Smooth muscle cell of the brain vasculature (primary cell): ENCODE measurements at places on chromosomes 5 and 9.

DNA sequence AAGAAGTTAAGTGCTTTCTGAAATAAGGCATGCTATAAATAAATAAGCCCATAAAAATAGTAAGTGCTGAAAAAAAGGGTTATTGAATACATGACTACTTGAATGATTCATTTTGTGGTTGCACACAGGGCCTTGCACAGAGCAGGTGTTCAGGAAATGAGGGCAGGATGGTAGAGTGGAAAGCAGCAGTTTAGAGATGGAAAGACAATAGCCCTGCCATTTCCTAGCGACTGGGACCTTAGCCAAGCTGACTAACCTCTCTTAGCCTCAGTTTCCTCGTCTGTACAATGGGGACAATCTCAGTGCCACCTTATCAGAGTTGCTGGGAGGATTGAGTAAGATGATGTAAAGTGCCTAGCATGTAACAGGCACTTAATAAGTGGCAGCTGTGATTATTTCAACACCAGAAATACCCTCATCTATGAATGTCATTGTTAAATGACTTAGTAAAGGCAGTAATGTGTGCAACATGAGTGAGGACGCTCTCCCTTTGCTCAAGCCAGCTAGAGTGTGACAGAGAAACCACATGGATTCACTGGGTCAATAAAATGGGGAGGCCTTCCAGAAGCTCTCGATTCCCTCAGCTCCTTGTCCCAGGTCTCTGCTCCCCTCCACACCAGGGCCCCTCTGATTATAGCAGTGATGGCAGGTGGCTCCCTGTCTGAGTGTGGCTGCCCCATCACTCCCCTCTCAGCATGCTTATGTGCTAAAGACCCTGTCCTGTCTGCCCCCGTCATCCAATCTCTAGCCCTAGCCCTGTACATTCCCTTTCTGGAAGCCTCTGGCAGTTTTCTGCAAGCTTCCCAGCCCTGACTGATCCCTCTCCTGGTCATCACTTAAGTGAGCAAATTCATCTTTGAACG is 16.0 kb upstream of the PHF19 start:
- no peak for DNase-seq

GRCh38 chr9:129635099-129636065 is 6.6 kb downstream of the ASB6 start:
- no peak for DNase-seq

DNA sequence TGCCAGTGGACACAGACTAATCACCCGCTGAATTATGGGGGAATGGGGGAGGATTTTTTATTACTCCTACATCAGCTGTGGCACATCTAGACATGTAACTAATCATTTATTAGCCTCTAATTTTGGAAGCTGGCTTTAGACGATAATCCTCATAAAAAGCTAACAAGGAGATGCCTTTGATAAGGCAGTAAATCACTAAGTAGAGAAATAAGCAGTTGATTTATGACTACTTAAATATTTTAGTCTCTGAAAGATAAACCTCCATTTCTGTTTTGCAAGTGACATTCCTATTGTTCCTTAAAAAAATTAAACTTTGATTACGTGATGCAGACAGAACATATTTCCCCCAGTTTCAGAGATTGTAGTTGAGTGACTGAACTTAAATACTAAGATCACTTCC is 206.4 kb upstream of the CDKN2B start:
- no peak for DNase-seq

DNA sequence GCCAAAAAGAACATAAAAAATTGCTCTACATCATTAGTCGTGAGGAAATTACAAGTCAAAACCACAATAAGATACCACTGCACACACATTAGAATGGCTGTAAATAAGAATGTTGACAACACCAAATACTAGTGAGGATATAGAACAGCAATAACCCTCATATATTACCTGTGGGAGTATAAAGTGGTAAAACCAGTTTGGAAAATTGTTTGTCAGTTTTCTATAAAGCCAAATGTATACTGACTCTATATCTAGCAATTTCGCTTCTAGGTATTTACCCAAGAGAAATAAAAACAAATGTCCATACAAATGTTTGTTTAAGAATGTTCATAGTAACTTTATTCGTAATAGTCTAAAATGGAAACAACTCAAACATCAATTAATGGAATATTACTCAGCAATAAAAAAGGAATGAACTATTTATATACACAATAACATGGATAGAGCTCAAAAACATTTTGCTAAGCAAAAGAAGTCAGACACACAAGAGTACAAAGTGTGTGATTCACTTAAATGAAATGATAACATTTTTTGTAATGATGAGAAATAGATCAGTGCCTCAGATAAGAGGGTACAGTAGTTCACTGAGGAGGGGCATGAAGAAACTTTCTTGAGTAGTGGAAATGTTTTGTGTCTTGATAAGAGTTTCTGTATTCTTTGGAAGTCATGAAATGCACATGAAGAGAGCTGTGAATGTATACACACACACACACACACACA is 219.6 kb upstream of the ZNF462 start:
- no peak for DNase-seq

- DNase-seq: no peak
Observed at GRCh38 chr5:159817262-159818029, 98.8 kb upstream of the ADRA1B start.

DNA sequence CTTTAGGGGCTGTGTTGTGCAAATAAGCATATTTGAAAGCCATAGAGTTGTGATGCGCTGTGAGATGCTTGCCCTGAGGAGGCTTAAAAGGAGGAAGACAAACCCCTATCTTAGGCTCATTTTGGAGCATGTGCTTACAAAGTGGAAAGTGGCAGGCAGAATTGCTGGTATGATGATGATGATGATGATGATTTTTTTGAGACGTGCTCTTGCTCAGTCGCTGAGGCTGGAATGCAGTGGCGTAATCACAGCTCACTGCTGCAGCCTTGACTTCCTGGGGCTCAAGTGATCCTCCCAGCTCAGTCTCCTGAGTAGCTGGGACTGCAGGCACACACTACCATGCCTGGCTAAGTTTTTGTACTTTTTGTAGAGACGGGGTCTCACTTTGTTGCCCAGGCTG is 1.7 kb downstream of the CNOT8 start:
- DNase-seq: no peak

DNA sequence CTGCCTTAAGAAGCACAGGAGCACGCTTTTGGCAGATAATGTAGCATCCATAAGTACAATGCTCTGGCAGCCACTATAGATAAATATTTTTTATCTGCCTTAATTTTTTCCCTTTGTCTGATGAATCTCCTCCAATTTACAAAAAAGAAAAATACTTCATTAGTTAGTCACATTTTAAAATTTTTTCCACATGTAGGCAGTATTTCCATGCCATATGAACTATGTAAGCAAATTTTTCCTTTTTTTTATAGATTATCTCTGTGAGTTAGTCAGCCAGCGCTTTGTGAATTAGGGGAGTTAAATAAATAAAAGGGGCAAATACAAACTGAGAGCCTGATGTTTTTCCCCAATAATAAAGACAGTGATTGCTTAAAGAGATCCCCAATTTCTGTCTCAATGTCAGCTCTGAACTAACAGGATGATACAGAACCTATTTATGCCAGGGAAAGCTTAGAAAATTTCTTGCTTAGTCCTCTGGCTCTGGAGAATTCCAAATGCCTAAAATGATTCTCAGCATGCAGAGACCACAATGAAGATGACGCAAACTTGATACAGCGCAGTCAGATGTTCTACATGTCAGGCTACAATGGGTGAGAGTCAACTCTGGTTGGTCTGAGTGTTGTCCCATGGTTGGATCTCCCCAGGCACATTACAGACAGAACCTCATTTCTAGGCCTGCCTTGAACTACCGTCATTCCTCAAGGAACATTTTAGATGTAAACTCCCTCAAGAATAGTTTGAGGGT is 390.4 kb upstream of the CDH6 start:
- no peak for DNase-seq

DNA sequence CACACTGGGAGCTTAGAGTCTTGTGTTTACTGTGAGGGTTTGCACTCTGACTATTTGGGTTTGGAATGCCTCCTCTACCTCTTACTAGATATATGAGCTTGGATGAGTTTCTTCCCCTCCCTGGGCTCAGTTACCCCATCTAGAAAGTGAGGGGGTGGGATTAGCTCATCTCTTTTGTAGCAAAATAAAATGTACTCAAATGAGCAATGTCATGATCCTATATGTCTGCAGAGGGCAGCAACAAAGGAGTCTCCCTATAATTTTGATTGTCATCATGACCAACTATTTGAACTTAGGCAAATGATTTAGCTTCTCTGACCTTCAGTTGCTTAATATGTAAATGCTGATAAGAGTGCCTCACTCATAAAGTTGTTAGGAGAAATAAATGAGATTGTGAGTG is 109.0 kb downstream of the DPYSL3 start:
- DNase-seq: no peak

GRCh38 chr5:76367623-76368371 is 35.3 kb upstream of the IQGAP2 start:
- no peak for DNase-seq

GRCh38 chr5:174457141-174457678 is 267.2 kb upstream of the MSX2 start:
- no peak for DNase-seq

GRCh38 chr5:102089883-102090282 is 206.2 kb downstream of the SLCO4C1 start:
- no peak for DNase-seq

GRCh38 chr5:17224858-17225511 is 7.6 kb downstream of the BASP1 start:
- DNase-seq: no peak

DNA sequence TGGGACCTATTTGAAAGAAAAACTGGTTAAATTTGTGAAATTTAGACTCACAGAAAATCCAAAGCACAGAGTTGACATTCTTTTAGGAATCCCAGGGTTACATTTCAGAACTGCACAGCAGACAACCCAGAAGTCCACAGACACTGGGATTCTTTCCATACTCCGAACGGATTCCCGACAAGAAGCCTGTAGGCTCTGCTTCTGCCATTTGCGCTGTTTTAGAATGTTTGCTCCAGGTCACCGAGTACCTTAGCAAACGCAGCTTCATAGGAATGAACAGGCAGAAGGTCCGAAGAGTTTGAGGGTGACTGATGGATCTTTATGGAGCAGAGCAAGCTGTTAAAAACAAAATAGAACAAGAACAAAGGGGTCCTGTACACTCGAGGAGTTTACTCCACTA is 84.5 kb upstream of the NFIB start:
- DNase-seq: no peak

DNA sequence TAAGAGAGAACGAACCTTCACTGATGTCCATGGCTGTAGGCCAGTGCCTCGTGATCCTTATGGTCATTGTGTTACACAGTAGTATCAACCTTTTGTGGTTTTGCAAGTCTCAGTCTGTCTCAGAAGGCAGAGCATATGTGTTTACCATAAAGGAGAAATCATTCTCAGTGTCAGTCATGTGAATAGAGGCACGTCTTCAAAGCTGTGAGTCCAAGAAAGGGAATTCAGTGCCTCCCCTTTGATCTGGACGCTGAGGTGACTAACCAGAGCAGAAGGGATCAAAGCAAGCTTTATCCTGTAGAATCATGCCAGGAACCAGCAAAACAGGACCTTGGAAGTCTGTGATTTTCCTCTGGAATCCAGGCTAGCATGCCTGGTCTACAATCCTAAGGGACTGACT is 433.9 kb downstream of the DNAH5 start:
- DNase-seq: no peak

GRCh38 chr9:103991001-103991400 is 103.1 kb upstream of the SMC2 start:
- no peak for DNase-seq

DNA sequence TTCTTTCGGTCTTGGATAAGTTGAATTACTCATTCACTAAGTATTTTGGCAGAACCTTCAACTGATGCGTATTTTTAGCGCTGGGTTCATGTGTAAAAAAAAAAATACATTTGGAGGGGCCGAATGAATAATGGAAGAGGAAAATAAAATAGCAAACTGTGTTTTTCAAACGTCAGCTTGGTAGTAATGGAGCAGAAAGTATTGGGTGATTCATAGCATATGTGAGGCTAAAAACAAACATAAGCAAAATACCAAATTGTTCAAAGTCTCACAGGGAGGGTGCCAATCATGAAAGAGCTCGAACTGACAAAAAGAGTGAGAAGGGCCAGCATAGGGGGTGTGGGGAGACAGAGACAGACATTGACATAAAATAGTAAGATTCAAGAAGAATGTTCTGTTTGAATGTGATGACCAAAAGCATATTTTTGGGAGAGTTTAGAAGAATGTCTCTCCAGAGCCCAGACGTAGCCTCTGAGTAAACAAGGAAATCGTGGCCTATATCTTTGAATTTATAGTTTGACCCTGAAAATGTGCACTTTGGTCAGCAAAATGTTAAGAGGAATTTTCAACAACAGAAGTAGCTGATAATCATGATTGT is 174.9 kb upstream of the HMHB1 start:
- DNase-seq: peak; percentile 23

DNA sequence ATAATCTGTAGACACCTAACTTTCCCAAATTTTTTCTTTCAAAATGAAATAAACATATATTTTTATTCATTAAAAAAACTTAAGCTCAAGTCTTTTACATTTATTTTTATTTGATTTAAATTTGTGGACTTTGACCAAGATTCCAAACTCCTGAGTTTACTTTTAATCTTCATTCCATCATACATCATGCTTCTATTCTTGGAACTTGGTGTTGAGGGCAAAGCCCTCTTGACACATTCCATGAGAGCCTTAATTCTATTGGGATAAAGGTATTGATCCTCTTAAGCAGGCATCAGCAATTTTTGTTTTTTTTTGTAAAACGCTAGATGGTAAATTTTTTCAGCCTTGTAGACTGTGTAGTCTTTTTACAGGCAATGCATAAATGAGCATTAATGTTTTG is 53.6 kb downstream of the FBXO4 start:
- no peak for DNase-seq

DNA sequence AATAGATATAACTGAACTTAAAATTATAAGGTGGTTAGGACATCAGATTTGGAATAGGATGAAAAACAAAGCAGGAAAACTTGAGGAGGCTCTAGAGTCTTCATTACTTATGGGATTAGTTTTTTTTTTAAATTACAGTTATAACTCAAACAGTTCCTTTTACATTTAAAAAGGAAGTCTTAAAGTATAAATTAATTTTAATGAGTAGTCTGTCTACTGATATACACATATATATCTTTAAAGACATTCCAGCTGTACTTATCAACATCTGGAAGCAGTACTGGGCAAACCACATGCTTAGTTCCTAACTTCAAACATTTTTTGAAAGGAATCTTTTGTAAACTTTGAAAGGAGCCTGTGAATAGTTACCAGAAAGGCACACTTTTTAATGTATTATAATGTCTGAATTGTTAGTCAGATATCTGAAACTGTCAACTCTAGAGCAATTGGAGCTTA is 6.0 kb downstream of the ACTBL2 start:
- DNase-seq: no peak

GRCh38 chr9:1025131-1025530 is 25.0 kb upstream of the DMRT2 start:
- DNase-seq: no peak

- DNase-seq: no peak
Observed at GRCh38 chr9:2032234-2032633, 17.1 kb downstream of the SMARCA2 start.

GRCh38 chr5:86977190-86977589 is 290.5 kb upstream of the RASA1 start:
- DNase-seq: no peak

DNA sequence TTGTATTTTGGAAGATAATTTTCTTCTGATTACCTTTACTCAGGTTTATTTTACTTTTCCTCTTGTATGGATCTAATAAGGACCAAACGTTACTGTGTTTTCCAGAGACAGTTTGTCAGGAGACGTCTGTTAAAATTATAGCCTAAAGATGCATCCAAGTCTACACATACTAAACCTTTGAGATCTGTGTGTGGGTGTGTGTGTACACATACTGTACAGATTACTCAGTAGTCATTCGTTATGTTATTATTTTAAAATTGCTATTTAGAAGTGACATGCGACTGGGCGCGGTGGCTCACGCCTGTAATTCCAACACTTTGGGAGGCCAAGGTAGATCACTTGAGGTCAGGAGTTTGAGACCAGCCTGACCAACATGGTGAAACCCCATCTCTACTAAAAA is 51.6 kb upstream of the CNTLN start:
- DNase-seq: no peak
